NCI-H1092 (cell line): ENCODE measurements at places on chromosomes 7 and 10.

- no peak for DNase-seq
Measured at GRCh38 chr7:36535866-36536664, 146.4 kb downstream of the ANLN start.

GRCh38 chr10:6282454-6282958, 79.8 kb downstream of the PFKFB3 start:
- no peak for DNase-seq

DNA sequence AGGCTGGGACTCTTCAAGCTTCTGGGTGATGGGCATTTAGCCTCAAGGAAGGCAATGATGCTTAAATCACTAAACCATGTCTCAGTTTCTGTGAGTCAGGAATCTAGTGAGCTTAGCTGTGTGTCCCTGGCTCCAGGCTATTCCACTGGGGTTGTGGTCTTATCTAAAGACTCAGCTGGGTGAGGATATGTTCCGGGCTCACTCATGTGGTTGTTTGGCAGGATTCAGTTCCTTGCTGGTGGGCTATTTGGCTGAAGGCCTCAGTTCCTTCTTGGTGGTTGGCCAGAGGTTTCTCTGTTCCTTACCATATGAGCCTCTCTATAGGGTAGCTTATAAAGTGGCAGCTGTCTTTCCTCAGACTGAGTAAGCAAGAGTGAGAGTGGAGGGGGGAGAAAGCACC, 12.0 kb downstream of the EVX1 start:
- no peak for DNase-seq

- DNase-seq: no peak
Measured at GRCh38 chr10:93148476-93148875, 74.8 kb downstream of the CYP26A1 start.

GRCh38 chr7:11548532-11548931, 283.5 kb downstream of the THSD7A start:
- no peak for DNase-seq
